GM04504 (cell line): ENCODE measurements at places on chromosomes 7 and 10.

DNA sequence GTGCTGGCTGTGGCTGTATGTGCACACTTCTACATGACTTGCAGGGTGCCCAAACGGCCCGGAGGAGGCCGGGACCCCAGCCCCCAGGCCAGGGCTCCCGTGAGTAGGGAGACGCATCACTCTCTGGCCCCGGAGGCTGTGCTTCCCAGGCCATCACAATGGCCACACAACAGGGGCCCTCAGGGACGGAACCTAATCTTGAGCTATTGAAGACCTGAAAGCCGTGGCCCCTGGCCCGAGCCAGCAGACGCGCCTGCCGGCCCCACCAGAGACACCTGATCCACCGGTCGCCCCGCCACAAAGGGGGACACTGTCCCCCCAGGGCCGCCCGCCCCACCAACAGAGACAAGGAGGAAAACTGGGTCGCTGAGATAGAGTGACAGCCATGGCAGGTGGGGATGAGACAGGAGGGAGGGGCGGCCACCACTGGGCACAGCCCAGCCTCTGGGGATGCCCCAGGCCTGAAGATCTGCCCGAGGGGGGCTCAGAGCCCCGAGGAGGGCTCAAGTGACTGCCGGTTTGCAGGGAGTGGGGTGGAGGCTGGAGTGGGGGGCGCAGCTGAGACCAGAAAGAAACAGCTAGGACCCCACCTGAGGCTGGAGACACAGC lies 10.2 kb upstream of the LFNG start:
- DNase-seq = no peak

GRCh38 chr7:16123117-16123770 lies 298.1 kb downstream of the CRPPA start:
- DNase-seq = no peak

DNA sequence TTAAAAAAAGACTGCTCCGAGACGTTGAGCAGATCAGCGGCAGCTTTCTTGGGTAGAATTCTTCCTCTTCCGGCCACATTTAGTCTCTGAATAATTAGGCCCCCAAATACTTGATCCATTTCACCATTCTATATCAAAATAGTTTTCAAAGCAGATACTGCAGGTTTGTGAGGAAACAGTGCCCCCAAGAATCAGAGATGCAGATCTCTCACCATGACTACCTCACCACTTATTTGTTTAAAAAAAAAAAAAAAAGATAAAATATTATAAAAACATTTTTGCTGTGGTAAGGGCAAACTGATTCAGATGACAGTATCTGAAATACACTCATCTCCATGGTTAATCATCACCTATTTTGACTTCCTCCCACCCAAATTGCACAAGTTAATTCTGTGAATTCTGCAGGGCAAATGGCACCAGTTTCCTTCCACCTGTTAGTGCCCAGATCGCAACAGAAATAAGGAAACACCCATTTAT lies 210.4 kb downstream of the FAM107B start:
- no peak for DNase-seq

- no peak for DNase-seq
These were observed 91.7 kb upstream of the ZMIZ1 start for GRCh38 chr10:78976825-78977755.

DNA sequence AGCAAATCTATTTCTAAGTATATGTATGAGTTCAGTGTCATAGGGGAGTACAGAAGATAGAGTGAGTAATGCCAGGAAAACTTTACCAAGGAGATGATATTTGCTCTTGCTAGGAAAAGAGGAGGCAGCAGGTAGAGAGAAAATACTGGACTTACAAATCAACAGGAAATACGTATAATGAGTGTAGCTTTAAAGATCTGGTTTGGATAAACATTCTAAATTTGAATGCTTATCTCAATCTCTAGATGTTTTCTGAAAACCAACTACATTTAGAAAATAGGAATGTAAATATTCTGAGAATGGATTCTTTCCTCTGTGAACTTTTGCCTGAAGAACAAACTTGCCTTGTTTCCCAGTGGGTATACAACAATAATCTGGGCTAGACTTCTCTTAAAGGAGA lies 46.9 kb upstream of the GNAI1 start:
- DNase-seq = no peak

DNA sequence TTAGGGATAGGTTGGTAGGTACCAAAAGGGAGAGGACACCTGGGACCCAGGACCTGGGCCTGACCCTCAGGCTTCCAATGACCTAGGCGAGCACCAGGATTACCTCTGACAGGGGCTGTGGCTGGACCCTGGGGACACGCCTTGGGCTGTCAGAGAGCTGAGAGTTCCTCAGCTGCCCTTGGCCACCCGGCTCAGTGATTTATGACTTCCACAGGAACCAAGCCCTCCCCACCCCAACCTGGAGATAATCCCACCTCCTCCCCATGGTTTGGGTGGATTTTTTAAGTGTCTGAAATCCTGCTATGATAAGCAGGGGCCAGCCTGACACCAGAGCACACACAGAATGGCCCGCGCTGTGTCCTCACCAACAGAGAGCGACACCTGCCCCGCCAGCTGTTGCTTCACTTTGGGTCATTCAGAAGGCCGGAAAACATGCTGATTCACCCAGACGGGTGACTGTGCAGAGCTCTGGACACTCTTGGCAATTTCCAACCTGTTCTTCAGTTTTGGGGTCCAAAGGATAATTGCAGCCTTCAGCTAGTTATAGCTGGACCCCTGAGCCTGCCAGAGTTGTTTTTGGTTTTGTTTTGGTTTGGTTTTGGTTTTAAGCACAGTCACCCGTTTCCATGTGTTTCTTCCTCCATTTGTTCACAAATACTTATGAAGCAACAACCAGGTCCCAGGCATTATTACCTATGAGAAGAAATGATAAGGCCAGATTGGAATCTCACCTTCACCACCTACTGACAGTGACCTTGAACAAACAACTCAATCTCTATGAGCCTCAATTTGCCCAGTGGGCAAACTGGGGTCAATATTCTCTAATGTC lies 78.2 kb downstream of the RAB11FIP2 start:
- DNase-seq = no peak

- DNase-seq = no peak
These were observed 323.9 kb downstream of the AUTS2 start for GRCh38 chr7:69922026-69922803.

DNA sequence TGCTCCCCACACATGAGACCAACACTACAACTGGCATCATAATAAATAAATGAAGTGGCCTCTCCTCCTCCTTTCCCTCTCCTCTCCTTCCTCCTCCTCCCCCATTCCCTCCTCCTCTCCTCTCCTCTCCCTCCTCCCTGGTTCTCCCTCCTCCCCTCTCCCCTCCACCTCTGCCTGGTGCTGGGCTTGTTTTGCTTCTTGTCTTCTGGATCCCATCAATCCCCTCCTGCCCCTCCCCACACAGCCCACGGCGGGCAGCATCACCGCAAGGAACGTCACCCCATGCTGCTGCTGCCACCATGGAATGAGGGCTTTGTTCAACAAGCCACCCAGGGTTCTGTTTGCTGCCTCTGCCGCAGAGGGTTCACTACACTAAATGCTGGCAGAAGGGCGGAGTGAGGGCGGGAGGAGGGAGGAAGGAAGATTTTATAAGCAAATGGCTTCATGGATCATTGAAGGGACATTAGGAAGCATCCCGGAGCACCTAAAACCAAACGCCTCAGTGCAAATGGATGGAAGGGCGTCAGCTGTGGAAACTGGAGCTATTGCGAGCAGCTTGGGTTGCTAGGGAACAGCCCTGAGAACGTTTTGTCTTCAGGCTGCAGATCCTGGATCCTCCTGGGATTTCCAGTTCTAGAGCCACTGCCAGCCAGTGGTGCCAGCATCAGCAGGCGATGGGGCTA lies 379.7 kb upstream of the ZMIZ1 start:
- no peak for DNase-seq

DNA sequence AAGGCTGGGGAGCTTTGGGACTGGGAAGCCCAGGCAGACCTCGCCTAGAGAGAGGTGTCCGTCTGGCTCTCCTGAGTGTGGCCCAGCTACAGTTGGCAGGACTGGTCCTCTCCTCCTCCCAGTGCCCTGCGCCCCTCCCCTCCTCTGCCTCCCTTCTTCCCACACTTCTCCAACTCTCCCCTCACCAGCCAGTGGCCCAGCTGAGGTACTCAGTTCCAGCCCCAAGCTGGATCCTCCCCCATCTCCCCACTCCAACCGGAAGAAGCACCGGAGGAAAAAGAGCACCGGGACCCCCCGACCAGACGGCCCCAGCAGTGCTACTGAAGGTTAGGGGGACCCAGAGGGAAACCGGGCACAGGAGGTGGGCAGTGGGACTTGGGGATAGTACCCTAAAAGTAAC lies 27.7 kb downstream of the GBX1 start:
- DNase-seq = no peak
